Stimulated activated CD4-positive, alpha-beta T cell treated with anti-CD3 and anti-CD28 coated beads, TNF-alpha, amount 100 ng/mL, for 4 hours (primary cell): ENCODE measurements at places on chromosomes 12 and 14.

DNA sequence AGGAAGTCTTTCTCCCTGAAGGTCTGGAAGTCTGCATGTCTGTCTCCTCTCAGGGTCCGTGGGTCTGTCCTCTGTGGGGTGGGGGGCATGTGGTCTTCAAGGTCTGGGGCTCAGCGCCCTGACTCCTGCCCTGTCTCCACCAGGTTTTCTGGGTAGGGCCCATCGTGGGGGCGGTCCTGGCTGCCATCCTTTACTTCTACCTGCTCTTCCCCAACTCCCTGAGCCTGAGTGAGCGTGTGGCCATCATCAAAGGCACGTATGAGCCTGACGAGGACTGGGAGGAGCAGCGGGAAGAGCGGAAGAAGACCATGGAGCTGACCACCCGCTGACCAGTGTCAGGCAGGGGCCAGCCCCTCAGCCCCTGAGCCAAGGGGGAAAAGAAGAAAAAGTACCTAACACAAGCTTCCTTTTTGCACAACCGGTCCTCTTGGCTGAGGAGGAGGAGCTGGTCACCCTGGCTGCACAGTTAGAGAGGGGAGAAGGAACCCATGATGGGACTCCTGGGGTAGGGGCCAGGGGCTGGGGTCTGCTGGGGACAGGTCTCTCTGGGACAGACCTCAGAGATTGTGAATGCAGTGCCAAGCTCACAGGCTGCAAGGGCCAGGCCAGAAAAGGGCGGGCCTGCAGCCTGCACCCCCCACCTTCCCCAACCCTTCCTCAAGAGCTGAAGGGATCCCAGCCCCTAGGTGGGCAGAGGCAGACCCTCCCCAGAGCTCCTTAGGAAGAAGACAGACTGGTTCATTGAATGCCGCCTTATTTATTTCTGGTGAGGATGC, 3.4 kb downstream of the AQP5 start:
- no peak for DNase-seq

GRCh38 chr12:3418609-3419390, 72.2 kb upstream of the PRMT8 start:
- DNase-seq = no peak

GRCh38 chr12:83057436-83057835, 370.7 kb downstream of the TMTC2 start:
- DNase-seq = no peak

DNA sequence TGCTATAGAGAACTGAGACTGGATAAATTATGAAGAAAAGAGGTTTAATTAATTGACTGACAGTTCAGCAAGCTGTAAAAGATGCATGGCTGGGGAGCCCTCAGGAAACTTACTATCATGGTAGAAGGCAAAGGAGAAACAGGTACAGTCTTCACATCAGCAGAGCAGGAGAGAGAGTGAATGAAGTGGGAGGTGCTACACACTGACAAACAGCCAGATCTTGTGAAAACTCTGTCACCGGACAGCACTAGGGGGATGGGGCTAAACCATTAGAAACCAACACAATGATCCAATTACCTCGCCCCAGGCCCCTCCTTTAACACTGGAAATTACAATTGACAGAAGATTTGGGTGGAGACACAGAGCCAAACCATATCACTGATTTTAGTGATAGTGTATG, 682.4 kb downstream of the SLC16A7 start:
- DNase-seq = no peak

GRCh38 chr12:8609061-8609570, 3.5 kb downstream of the AICDA start:
- DNase-seq = no peak

GRCh38 chr14:56585461-56586084, 6.0 kb downstream of the TMEM260 start:
- DNase-seq = no peak

DNA sequence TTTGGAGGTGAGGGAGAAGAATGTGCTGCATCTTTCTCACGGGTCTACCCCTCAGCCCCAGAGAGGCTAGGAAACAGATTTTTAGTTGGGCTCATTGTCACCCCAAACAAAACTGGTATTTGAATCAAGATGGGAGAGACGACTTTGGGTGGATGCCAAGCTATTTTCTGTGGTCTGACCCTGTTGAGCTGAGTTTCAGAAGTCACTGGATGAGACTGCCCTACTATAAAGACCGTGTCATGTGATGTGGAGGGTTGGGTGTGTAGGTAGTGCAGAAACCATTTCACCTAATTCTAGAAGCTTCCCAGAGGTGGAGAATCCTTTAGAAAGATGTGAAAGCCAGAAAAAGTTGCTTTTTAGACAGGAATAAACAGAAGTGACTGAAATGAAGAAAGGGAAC, 60.2 kb downstream of the IFT43 start:
- no peak for DNase-seq

GRCh38 chr14:79165471-79166090, 995.4 kb downstream of the NRXN3 start:
- DNase-seq = no peak

GRCh38 chr12:52903285-52903854, 1.5 kb downstream of the KRT8 start:
- DNase-seq = no peak

- no peak for DNase-seq
Observed at GRCh38 chr12:27824126-27824842, 44.2 kb upstream of the MANSC4 start.
